ENCODE measurements at places on chromosomes 3 and 15.

DNA sequence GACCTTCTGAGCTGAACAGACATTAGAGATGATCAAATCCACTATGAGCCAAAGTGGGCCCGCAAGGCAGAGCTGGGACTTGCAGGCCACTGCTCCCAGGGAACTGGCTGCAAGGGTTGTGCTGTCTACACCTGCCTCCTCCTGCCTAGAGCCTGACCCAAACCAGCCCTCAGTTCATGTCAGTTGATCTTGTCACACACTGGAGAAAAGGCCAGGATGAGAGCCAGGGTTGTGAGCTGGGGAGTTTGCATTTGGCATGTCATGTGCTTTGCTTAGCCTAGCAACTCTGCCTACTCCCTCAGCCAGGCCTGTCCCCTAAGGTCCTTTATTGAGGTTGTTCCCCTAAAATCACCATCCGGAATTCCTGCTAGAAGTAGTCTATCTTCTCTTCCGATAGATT is 67.8 kb downstream of the RAB11A start:
- DNase-seq = no peak

DNA sequence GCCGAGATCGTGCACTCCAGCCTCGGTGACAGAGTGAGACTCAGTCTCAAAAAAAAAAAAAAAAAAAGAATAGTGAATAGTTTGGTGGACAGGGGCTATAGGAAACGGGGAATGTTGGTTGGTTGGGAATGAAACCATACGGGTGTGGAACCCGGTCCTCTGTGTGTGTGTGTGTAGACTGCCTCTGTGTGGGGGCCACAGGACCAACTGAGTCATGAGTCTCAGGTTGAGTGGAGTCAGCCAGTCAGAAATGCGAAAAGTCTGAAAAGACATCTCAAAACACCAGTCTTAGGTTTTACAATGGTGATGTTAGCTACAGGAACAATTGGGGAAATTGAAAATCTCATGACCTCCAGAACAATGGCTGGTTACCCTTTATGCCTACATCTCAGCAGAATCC is 44.5 kb downstream of the ZDHHC19 start:
- DNase-seq = no peak

- DNase-seq = peak; percentile 48
Measured at GRCh38 chr15:98085003-98085639, 124.6 kb downstream of the ARRDC4 start.

GRCh38 chr15:66747223-66747622 is 45.2 kb downstream of the SMAD6 start:
- DNase-seq = no peak

DNA sequence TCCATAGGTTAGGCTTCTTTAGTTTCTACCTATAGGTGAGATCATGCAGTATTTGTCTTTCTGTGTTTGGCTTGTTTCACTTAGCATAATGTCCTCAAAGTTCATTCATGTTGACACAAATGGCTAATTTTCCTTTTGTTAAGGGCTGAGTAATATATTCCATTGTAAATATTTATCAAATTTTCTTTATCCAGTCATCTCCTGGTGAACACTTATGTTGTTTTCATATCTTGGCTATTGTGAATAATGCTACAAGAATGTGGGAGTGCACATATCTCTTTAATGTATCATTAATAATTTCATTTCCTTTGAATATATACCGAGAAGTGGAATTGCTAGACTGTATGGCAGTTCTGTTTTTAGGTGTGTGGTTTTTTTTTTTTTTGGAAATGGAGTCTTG is 250.9 kb upstream of the SEMA6D start:
- DNase-seq = peak; percentile 92

DNA sequence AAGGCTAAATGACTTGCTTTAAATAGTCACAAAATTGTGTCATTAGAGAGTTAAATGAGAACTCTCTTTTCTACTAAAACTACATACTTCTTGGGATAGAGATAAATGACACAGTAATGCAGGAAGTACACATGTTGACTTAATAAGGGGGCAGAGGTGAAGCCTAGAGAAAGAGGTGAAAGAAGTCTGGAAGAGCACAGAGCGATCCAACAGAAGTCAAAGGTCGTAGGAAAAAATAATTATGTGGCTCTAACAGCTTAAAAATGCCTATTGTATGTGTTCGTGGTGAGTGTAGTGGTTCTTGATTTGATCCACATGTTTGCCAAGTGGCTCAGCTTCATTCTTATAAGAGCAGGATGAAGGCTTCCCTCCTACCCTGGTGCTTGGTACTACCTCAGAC is 61.7 kb downstream of the TMEM212 start:
- no peak for DNase-seq

- DNase-seq = no peak
Measured at GRCh38 chr3:55963601-55964000, 476.5 kb upstream of the WNT5A start.

DNA sequence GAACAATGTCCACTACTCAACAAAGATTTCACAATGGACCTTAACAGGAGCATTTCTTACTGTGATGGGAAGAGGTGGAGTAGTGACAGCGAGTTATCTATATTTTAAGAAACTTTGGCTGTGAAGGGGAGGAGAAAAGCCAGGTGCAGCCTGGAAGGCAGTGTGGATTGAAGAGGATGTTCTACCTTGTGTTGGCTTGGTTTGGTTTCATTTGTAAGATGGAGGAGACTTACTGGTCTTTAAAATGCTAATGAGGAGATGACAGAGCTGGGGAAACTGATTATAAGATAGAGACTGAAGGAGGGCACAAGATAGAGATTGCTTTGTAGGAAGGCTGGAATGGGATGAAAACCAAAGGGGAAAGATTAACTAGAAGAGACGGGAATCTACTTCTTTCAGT is 59.4 kb downstream of the PLOD2 start:
- DNase-seq = no peak

- DNase-seq = no peak
Measured at GRCh38 chr3:173737167-173737808, 339.7 kb downstream of the NLGN1 start.

DNA sequence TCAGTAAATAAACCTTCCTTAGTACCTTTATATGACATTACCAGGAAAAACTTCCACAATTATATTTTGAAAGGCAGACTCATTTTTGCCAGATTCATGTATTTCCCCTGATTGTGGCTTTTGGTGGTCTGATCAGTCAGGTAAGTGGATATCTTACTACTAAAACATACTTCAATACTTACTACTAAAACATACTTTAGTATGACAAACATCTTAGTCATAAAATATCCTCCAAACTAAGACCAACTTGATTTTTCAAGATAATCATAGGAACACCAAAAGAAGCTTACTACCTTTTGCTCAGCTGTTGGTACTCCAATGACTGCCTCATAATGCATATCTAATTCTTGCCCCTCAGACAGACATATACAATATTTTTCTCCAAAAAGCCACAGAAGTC is 9.3 kb downstream of the TJP1 start:
- DNase-seq = no peak

DNA sequence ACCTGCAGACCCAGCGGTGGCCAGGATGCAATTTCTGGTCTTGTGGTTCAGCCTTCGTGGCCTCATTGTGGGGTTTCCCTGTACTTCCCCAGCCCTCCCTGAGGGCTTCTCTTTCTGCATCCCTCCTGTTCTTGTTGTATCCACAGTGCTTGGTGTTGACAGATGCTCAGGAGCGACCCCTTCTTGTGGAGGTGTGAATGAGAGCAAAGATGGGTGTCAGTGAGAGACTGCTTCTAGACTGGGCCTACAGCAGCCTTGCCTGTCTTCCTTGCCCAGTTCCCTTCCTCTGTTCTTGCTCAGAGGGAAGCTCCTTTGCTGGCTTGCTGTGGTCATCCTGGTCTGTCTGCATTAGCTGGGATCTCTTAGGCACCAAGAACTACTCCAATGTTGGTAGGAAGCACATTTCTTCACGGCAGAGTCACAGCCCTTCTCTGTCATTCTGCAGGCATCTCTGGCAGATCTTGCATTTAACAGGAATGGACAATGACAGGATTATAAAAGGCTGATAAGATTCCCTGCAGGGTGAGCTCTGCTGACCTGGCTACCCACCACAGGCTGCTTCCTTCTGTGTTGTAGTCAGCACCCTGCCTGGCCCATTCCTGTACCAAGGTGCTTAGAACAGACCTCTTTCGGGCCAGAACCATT is 317.8 kb upstream of the C2CD4B start:
- DNase-seq = no peak

GRCh38 chr3:146543461-146544001 is 876 bp downstream of the PLSCR1 start:
- peak; percentile 21 for DNase-seq

DNA sequence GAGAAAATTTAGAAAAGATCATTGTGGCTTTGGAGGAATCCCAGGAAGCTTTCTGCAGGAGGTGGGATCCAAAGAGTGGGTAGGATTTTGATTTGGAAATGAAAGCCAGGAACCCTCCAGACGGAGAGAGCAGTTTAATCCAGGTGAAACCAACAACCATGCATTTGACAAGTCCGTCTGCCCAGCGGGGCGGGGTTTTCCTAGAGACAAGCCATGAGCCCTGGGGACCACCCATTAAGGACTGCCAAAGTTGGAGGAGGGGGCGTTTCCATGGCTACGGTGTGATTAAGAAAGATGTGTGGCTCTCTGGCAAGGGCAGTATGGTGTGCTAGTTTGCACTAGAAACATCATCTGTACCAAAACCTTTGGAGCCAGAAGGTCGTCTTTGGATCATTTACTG is 53.4 kb downstream of the SRGAP3 start:
- no peak for DNase-seq

GRCh38 chr3:148643389-148643840 is 54.3 kb upstream of the AGTR1 start:
- no peak for DNase-seq

GRCh38 chr15:87940768-87941167 is 315.8 kb downstream of the NTRK3 start:
- DNase-seq = no peak

- DNase-seq = no peak
Measured at GRCh38 chr15:27714675-27715074, 384.4 kb downstream of the OCA2 start.

- no peak for DNase-seq
Measured at GRCh38 chr3:7536921-7537320, 676.0 kb downstream of the GRM7 start.

DNA sequence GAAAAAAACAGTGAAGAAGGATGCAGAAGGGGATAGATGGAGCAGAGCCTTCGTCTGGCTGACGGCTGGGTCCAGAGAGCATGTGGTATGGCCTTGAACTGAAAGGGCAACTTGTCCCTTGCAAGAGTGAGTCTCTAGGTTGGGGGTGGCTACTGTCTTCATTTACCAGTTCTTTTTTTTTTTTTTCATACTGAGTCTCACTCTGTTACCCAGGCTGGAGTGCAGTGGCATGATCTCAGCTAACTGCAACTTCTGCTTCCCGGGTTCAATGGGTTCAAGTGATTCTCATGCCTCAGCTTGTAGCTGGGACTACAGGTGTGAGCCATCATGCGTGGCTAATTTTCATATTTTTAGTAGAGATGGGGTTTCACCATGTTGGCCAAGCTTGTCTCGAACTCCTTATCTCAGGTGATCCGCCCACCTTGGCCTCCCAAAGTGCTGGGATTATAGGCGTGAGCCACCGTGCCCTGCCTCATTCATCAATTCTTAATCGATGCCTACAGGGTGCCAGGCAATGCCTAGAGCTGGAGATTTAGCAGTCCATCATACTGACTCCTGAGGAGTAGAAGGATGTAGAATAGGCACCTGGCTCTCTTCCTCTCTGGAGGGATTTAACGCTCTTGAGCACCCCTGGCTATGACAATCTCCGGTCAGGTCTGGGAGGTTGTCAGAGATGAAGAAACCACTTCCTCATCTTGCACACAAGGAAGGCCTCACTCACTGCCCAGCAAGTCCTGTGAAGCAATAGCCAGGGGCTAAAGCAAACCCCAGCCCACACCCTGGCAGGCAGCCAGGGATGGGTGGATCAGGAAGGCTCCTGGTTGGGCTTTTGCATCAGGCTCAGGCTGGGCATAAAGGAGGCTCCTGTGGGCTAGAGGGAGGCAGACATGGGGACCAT is at the start of gene CAMP:
Gene CAMP (plus strand): TSS at position 880 of the 898 bp plus-strand sequence. CDS start 17 bp downstream, at position 897.
- no peak for DNase-seq

DNA sequence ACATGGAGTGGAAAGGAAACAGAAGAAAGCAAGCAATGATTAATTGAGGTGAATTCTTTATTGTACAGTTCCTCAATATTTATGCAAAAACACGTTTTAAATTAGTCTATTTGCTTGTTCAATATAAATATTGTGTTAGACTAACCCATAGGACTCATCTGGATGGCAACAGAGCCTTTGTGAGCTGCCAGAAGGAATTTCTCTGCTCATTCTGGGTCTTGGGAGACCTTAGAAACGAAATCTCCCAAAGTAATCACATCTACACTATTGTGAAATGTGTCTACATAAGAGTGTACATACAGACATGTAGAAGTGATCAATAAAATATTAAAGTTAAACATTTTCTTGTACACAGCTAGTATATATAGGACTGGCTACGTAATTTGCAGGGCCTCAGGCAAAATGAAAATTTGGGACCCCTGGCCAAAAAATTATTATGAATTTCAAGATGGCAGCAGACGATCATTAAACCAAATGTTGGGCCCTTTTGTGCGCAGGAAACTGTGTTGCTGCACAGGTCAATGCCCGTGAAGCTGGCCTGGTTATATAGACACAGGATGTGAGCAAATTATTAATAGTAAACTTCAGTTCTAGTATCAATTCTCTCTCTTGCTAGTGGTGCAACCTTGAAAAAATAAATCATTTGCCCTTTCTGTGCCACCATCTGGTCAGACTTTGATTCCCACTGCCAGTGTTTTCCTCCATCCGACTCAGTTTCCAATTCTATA is 83.3 kb downstream of the MINAR1 start:
- DNase-seq = no peak

DNA sequence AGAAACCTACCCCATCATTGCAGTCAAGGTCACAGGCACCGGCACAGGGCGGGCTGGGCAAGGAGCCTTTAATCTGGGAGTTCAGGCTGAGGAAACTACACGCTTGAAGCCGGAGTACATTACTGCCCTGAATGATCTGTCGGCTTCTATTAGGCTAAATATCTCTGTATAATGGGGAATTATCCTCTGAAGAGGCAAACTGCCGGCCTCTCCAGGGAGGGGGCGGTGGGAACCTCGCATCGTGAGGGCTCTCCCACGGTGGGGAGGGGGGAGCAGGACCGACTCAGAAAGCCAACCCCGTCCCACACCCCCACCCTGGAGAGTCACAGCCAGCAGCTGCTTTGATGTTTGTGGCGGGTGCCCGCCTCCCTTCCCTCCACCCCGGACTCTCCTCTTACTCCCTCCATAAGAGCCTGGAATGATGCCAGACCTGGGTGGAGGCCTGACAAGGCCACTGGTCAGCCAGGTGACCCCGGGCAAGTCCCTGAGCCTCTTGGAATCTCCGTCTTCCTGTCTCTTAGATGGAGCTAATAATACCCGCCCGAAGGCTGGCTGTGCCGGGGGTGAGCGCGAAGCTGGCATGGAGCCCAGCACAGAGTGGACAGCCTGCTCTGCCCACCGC is 63.4 kb upstream of the LINGO1 start:
- DNase-seq = no peak

DNA sequence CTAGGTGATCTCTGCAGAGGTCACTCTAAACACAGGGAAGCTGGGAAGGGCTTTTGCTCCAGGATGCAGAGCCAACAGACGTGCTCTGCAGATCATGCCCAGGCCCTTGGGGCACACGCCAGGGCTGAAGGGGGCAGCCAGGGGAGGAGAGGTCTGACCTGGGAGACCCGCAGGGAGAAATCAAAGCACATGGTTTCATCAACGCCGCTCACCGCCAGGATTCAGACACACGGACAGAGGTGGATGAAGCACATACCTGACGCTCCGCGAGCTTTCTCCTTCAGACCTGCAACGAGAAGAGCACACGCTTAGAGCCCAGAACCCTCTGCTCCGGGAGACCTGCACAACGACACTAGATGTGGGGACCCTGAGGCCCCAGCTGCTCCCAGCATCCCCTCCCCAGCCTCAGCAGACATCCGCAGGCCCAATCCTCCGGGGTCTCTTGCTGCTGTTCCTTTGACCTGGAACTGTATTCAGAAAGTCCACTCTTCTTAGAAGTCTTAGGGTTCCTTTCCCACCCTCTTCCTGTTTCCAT is 90.7 kb upstream of the IQSEC1 start:
- no peak for DNase-seq
